ENCODE measurements at places on chromosomes 6 and 20. TPM values are rescaled to one million over a fixed set of nuclear protein-coding genes. Genes with fewer than 3 reads are reported as not detected.

The BIRC7 gene
- total RNA-seq, result not detected

The PRSS35 gene
- total RNA-seq, result not detected

The PLCB1 gene
- total RNA-seq, result 1.4 TPM

The OR2B6 gene
- not detected for total RNA-seq

The ERVFRD-1 gene
- not detected for total RNA-seq

The HMGCLL1 gene
- not detected for total RNA-seq

The PACSIN1 gene
- total RNA-seq, result not detected

The BHLHE23 gene
- not detected for total RNA-seq

The DEFB128 gene
- not detected for total RNA-seq

The HLA-DQB1 gene
- not detected for total RNA-seq

The CNBD2 gene
- 1.1 TPM for total RNA-seq

The HLA-DMA gene
- 2.4 TPM for total RNA-seq
